ENCODE measurements at places on chromosomes 12 and 14. TPM values are rescaled to one million over a fixed set of nuclear protein-coding genes. Genes with fewer than 3 reads are reported as not detected.

- no peak overlapping the region for H3K4me3 ChIP-seq
- DNase-seq = no peak
- no peak overlapping the region for H3K27ac ChIP-seq
- H3K36me3 ChIP-seq = no peaks in the 10 kb centered on the region
- H3K27me3 ChIP-seq = no peaks in the 10 kb centered on the region
These were observed 226.8 kb downstream of the NUAK1 start for GRCh38 chr12:105911966-105912365.

- no peak for DNase-seq
- peaks cover 41% of the 10 kb centered on the region for H3K36me3 ChIP-seq
- H3K27me3 ChIP-seq = no peaks in the 10 kb centered on the region
- H3K4me3 ChIP-seq = no peak overlapping the region
- no peak overlapping the region for H3K27ac ChIP-seq
These were observed 59.9 kb downstream of the DICER1 start for GRCh38 chr14:95097385-95097784.

GRCh38 chr12:51322452-51322851, 1.5 kb downstream of the BIN2 start:
- no peak for DNase-seq
- no peaks in the 10 kb centered on the region for H3K27me3 ChIP-seq
- no peak overlapping the region for H3K4me3 ChIP-seq
- no peaks in the 10 kb centered on the region for H3K36me3 ChIP-seq
- H3K27ac ChIP-seq = no peak overlapping the region

GRCh38 chr14:68770051-68770450, 22.8 kb downstream of the ZFP36L1 start:
- H3K4me3 ChIP-seq = no peak overlapping the region
- H3K4me1 ChIP-seq = peaks cover 20% of the 10 kb centered on the region
- H3K36me3 ChIP-seq = no peaks in the 10 kb centered on the region
- no peaks in the 10 kb centered on the region for H3K27me3 ChIP-seq
- DNase-seq = no peak

GRCh38 chr12:17982556-17982955, 107.4 kb downstream of the RERGL start:
- no peak overlapping the region for H3K27ac ChIP-seq
- no peaks in the 10 kb centered on the region for H3K27me3 ChIP-seq
- DNase-seq = no peak
- no peaks in the 10 kb centered on the region for H3K4me1 ChIP-seq

DNA sequence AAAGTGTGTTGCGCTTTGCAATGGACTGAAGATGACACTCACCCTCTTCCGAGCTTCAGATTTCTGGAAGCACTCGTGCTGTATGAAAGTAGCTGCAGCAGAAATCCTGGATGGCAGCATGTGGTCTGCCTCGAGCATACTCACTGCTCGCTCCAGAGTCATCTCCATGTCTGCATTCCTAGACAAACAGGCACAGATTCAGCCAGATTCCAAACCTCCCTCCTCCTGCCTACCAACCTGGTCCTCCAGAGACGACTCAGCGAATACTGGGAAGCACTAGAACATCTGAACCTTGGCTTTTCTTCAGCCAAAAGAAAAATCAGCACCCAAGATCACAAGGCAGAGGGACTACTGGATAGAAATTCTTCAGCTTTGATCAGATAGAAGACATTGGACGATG, 27.7 kb downstream of the PKP2 start:
- H3K4me1 ChIP-seq = no peaks in the 10 kb centered on the region
- no peak for DNase-seq
- no peaks in the 10 kb centered on the region for H3K27me3 ChIP-seq
- no peak overlapping the region for H3K4me3 ChIP-seq
- no peaks in the 10 kb centered on the region for H3K36me3 ChIP-seq

Gene KRT73
- not detected for total RNA-seq
